ENCODE measurements at places on chromosomes 3 and 15. TPM values are rescaled to one million over a fixed set of nuclear protein-coding genes. Genes with fewer than 3 reads are reported as not detected.

DNA sequence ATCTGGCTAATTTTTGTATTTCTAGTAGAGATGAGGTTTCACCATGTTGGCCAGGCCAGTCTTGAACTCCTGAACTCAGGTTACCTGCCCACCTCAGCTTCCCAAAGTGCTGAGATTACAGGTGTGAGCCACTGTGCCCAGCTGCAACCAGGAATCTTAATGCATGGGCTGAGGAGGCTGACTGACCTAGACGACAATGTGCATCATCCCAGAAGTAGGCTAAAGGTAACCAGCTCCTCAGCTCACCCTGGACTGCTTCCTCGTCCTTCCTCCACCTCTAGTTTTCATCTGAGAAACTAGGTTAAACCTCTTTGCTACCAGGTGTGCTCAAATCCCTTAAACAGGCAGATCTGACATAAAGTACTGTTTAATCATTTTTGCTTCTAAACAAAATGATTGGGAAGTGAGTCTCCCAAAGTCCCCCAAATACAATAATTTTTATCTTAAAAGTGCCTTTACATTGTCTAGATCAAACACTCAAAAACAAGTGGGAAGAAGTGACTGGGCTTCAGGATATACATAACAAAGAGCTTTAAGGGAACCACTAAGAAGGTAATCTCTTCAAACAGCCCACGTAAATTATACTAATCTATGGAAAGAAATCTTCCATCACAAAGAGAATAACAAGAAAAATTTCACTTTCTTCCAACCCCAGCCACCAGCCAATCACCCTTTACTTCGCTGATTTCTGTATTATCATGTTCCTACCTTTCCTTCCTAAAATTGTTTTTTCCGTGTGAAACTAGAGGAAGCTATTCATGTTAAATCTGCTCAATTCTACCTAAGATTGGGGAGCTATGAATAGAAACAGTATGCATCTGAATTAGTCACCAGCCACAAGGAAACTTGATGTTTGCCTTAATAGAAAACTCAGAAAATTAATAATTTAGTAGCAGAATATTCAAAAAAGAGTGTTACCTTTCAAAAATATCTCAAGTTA, 34.7 kb downstream of the IGF2BP2 start:
- H3K36me3 ChIP-seq: no peaks in the 10 kb centered on the region
- H3K27ac ChIP-seq: no peak overlapping the region
- DNase-seq: no peak
- no peaks in the 10 kb centered on the region for H3K27me3 ChIP-seq
- no peak overlapping the region for H3K4me3 ChIP-seq

GRCh38 chr3:13828501-13829265, 51.2 kb downstream of the WNT7A start:
- no peak for DNase-seq
- peaks cover 3% of the 10 kb centered on the region for H3K27me3 ChIP-seq
- no peak overlapping the region for H3K27ac ChIP-seq

DNA sequence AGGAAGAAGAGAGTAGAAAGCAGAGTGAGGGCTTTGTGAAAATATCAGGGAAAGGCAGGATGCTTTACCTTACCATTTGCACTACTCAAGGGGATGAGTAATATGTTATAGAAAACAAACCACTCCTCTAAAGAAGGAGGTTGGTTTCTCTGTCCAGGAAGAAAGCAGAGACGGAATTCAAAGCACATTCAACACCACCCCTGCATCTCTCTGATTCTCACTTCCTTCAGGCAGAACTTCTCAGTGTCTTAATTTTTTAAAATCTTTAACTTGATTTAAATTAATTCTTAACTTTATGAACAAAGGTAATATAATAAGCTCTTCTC, 82.4 kb downstream of the NR2F2 start:
- H3K27me3 ChIP-seq: no peaks in the 10 kb centered on the region
- 0 out of 2 replicates have a peak, but pooled peaks cover 3% of the 10 kb centered on the region for H3K4me1 ChIP-seq

DISP2 gene
- 0.38 TPM for total RNA-seq

DNA sequence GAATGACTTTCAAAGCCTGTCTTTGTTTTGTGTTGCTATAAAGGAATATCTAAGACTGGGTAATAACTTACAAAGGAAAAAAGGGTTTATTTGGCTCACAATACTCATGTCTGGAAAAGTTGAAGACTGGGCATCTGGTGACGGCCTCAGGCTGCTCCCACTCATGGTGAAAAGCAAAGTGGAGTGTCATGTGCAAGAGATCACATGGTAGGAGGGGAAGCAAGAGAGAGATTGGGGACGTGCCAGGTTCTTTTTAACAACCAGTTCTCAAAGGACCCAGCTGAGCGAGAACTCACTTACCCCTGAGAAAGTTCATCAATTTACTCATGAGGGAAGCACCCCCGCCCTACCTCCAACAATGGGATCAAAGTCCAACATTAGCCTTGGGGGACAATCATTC, 929.4 kb downstream of the ROBO1 start:
- no peak for DNase-seq
- no peak overlapping the region for H3K4me3 ChIP-seq
- no peaks in the 10 kb centered on the region for H3K27me3 ChIP-seq
- H3K36me3 ChIP-seq: no peaks in the 10 kb centered on the region
- H3K27ac ChIP-seq: no peak overlapping the region
- no peaks in the 10 kb centered on the region for H3K4me1 ChIP-seq

DNA sequence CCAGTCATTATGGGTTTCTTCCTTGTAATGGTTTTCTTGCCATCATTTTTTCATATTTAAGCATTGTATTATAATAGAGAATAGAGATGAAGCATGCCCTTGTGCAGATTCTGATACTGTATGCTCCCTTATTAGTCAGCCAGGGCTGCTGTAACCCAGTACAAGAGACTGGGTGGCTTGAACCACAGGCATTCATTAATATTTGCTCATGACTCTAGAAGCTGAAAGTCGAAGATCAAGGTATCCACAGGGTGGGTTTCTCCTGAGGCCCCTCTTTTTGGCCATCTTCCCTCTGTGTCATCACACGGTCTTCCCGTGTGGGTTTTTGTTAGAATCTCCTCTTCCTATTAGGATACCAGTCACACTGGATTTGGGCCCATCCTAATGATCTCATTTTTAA, 74.5 kb downstream of the FOXP1 start:
- H3K4me3 ChIP-seq: no peak overlapping the region
- no peak for DNase-seq
- H3K36me3 ChIP-seq: no peaks in the 10 kb centered on the region
- H3K27me3 ChIP-seq: no peaks in the 10 kb centered on the region
- 0 out of 2 replicates have a peak, but pooled peaks cover 2% of the 10 kb centered on the region for H3K4me1 ChIP-seq

PIGZ gene
- 0.06 TPM for total RNA-seq

KCNAB1 gene
- total RNA-seq: not detected

GRCh38 chr3:145429546-145429945, 731.4 kb downstream of the PLOD2 start:
- H3K27ac ChIP-seq: no peak overlapping the region
- peak; percentile 8 for DNase-seq
- H3K27me3 ChIP-seq: no peaks in the 10 kb centered on the region
- H3K4me1 ChIP-seq: no peaks in the 10 kb centered on the region

- DNase-seq: no peak
- peaks cover 16% of the 10 kb centered on the region for H3K4me1 ChIP-seq
- H3K27ac ChIP-seq: no peak overlapping the region
- no peaks in the 10 kb centered on the region for H3K27me3 ChIP-seq
Observed at GRCh38 chr3:138344754-138345153, 3.6 kb upstream of the MRAS start.

- no peaks in the 10 kb centered on the region for H3K36me3 ChIP-seq
- no peaks in the 10 kb centered on the region for H3K27me3 ChIP-seq
- no peak overlapping the region for H3K27ac ChIP-seq
- H3K4me3 ChIP-seq: no peak overlapping the region
- H3K4me1 ChIP-seq: no peaks in the 10 kb centered on the region
- DNase-seq: no peak
Observed at GRCh38 chr3:166446291-166446690, 609.1 kb upstream of the BCHE start.

TM6SF1 gene
- total RNA-seq: 4.1 TPM

DNA sequence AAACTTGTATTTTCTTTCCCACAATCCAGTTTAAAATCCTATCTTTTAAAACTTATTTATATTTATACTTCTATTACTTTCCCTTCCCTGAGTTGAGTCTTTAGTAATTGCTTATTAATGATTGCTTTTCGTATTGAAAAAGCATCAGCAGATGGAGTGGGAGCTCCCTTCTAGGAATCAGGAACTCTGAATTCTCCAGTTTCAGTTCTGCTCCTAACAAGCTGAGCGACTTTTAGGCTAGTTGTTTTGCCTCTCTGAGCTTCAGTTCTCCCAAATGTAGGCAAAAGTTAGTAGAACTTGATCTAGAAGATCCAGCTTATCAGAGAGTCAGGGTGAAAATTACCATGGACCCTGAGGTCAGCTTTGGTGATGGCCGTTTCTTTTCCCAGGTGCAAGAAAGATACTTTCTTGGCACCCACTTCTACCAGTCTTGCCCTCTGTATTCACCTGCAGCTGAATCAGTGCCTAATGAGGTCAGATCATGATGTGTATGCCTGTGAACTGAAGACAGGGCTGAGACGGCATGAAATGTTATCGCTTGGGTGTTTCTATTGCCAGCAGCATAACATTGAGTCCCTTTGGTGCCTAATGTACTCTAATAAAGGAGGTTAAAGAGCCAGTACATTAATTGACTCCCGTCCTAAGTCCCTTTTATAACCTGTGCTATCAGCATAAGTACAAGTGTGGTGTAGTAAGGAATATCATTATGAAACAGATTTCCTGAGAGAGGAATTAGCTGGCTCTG, 194.5 kb upstream of the TBC1D5 start:
- no peak for DNase-seq
- H3K4me3 ChIP-seq: no peak overlapping the region
- no peaks in the 10 kb centered on the region for H3K27me3 ChIP-seq
- H3K4me1 ChIP-seq: no peaks in the 10 kb centered on the region

DNA sequence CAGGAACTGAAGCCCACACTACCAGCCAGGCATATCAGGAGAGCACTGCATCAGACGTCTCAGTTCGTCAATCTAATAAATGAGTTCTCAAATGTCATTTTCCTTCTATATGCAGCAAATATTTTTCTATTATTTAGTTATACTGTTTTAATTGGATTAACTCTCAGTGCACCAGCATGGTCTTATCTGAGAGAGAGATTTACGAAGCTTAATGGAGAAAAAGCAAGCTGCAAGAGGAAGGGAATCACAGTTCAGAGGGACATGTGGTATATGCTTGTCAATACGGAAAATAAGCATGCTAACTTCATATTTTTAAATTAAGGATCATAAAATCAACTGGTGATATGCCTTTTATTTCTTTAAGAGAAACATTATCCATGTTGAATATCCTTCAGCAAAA, 213.1 kb upstream of the NECTIN3 start:
- no peak overlapping the region for H3K4me3 ChIP-seq
- no peaks in the 10 kb centered on the region for H3K36me3 ChIP-seq
- no peak for DNase-seq
- no peaks in the 10 kb centered on the region for H3K27me3 ChIP-seq
- no peak overlapping the region for H3K27ac ChIP-seq

GRCh38 chr3:28287046-28287445, 45.6 kb downstream of the CMC1 start:
- H3K4me3 ChIP-seq: no peak overlapping the region
- H3K27me3 ChIP-seq: no peaks in the 10 kb centered on the region
- no peak overlapping the region for H3K27ac ChIP-seq
- peaks cover 3% of the 10 kb centered on the region for H3K36me3 ChIP-seq
- H3K4me1 ChIP-seq: no peaks in the 10 kb centered on the region

DNA sequence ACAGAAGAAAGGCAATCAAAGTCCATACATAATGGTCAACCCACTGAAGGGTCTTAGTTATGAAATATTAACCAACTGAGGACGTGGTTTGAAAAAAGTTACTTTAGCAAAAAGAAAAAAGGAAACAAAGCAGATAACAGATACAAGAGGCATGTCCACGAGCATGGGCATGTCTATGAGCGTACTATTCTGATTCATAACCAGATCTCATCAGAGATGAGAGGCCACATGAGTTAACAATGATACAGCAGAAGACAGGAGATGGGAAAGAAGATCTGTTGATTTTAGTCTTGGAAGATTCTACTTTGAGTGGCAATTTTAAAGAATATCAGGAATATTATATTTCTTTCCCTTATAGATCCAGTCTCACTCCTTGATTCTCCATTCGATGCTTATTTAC, 262.9 kb upstream of the SLITRK3 start:
- no peak overlapping the region for H3K27ac ChIP-seq
- H3K27me3 ChIP-seq: no peaks in the 10 kb centered on the region
- H3K36me3 ChIP-seq: no peaks in the 10 kb centered on the region
- no peak for DNase-seq
- no peak overlapping the region for H3K4me3 ChIP-seq

GRCh38 chr3:46293991-46294833, 52.0 kb downstream of the CCR3 start:
- no peak for DNase-seq
- no peaks in the 10 kb centered on the region for H3K36me3 ChIP-seq
- H3K27me3 ChIP-seq: no peaks in the 10 kb centered on the region
- H3K4me3 ChIP-seq: no peak overlapping the region
- no peaks in the 10 kb centered on the region for H3K4me1 ChIP-seq

GRCh38 chr15:50358845-50359244, 3.8 kb upstream of the GABPB1 start:
- no peak overlapping the region for H3K4me3 ChIP-seq
- peaks cover 39% of the 10 kb centered on the region for H3K36me3 ChIP-seq
- no peak overlapping the region for H3K27ac ChIP-seq
- no peaks in the 10 kb centered on the region for H3K4me1 ChIP-seq
- DNase-seq: peak; percentile 5
- H3K27me3 ChIP-seq: no peaks in the 10 kb centered on the region

DNA sequence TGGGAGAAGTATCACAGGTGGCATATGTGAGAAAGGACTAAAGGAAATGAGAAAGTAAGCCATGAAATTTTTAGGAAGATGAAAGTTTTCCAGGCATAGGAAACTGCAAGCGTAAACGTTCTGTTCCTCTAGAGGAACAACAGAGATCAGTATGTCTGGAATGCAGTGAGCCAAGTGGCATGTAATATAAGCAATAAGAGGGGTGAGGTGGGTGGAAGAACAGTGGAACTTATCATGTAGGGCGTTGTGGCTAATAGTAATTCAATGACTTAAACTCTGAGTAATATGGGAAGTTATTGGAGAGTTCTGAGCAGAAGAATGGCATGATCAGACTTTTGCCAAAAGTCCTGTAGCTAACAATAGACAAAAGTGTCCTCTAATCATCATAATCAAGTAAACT, 902.9 kb downstream of the EPHA3 start:
- peaks cover 9% of the 10 kb centered on the region for H3K4me1 ChIP-seq
- H3K36me3 ChIP-seq: no peaks in the 10 kb centered on the region
- H3K27me3 ChIP-seq: no peaks in the 10 kb centered on the region

CLEC3B gene
- total RNA-seq: not detected

GRCh38 chr3:166752214-166752613, 627.9 kb downstream of the ZBBX start:
- no peaks in the 10 kb centered on the region for H3K36me3 ChIP-seq
- no peaks in the 10 kb centered on the region for H3K4me1 ChIP-seq

LDHAL6B gene
- not detected for total RNA-seq
